ENCODE measurements at places on chromosomes 2 and 18. TPM values are rescaled to one million over a fixed set of nuclear protein-coding genes. Genes with fewer than 3 reads are reported as not detected.

DNA sequence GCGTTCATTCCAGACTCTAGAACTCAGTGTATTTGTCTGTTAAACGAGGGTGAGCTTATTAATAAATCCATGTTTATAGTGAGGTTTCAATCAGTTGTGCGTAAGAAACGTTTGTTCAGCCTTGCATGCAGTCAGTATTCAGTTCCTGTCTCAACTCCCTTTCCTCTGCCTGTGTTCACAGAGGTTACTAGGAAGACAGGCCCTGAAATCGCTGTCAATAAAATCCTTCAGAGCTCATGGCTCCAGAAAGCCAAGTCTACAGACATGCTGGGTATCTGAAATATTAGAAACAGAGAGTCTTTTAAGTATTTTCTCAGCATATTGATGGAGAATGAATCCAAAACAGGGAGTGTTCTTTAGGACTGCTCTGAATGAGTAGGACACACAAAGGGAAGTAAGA is 75.4 kb downstream of the KLF7 start:
- DNase-seq, result no peak

DNA sequence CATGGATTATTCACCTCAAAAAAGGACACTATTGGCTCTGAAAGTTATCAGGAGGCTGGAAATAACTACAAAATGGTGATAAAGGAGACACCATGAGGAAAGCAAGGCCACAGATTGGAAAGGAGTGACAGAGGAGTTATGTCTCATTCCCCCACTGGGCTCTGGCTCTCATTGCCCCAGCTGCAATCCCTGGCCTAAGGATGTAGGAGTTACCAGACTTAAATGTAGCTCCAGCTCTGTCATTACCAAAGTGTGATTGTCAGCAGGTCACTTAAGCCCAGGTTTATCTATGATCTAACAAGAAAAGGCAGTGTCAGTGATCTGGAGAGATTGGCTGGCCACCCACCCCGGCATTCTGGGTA is 1228.2 kb upstream of the DDX18 start:
- DNase-seq, result no peak

DNA sequence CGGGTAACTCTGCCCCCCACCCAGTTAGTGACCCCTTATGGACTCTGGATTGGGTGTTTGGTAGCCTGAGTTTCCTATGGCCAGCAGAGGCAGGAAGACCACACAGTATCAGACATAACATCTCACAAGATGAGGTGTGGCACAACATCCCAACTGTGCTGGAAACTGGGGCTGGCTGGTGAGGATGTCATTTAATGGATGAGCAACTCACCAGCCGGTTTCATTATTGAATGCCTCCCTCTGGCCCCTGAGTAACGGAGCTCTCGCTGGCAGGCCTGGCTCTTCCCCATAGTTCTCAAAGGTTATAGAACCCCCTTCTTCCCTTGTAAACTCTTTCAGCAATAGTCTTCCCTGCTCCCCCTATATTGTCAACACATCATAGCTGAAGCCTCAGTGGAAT is 195.0 kb downstream of the BCL11A start:
- DNase-seq, result peak; percentile 37

GRCh38 chr18:48202006-48202348 is 207.2 kb downstream of the ZBTB7C start:
- DNase-seq, result no peak

- no peak for DNase-seq
Measured at GRCh38 chr2:147549054-147549453, 295.8 kb upstream of the ACVR2A start.

GRCh38 chr18:76712511-76713140 is 109.7 kb upstream of the ZNF236 start:
- DNase-seq, result no peak

- DNase-seq, result no peak
Measured at GRCh38 chr2:197950006-197950405, 145.6 kb downstream of the PLCL1 start.

DNA sequence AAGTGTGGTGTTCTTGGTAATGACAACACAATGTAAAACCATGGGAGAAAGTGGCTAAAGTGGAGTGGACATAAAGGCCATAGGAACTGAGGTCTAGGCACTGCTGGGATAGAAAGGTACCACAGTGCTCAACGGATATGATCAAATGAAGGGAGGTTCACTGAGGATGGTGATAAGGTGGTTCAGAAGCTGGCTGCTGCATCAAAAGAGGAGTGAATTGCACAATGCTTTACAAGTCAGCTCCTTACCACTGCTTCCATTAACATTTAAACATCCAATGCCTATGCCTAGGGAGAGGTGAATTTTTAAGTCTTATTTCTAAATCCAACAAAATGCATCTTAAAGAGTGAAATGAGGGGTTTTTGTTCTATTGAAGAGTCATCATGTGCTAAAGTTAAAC is 100.1 kb upstream of the ITGB6 start:
- DNase-seq, result no peak

DNA sequence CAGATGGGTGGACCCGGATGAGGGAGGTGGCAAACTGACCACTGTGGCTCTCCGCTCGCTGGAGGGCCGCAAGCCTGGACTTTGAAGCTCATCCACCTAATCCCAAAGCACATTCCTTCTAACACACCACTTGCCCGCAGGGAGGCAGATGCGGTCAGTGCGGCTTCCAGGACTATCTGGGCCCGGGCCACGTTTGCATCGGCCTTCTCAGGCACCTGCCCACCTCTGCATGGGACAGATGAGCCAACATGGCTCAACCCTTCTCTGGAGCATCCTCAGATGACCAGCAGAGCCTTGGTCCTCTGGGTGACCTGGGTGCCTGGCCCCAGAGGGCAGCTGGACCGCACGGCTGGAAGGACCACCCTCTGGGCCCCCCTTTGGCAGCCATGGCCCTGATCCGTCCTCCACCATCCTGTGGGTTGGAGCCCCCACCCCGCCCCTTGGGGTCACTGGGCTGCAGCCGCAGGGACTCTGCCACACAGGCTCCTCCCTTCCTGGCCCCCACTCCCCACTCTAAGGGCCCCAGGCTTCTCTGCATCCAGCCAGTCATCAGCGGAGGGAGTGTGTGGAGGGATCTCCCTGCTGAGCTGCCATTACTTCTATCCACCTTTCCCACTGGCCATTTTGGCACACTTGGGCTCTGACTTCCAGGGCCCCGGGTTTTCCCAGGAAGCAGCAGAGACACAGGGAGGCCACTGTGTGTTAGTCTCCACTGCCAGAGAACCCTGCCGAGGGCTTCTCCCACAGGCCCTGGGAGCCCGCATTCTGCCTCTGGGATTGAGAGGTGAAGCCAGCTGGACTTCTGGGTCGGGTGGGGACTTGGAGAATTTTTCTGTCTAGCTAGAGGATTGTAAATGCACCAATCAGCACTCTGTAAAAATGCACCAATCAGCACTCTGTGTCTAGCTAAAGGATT is 12.3 kb downstream of the HDAC4 start:
- DNase-seq, result no peak

GRCh38 chr2:136653861-136654260 is 111.5 kb upstream of the THSD7B start:
- no peak for DNase-seq

GRCh38 chr2:189291460-189291859 is 111.9 kb upstream of the COL5A2 start:
- no peak for DNase-seq

DNA sequence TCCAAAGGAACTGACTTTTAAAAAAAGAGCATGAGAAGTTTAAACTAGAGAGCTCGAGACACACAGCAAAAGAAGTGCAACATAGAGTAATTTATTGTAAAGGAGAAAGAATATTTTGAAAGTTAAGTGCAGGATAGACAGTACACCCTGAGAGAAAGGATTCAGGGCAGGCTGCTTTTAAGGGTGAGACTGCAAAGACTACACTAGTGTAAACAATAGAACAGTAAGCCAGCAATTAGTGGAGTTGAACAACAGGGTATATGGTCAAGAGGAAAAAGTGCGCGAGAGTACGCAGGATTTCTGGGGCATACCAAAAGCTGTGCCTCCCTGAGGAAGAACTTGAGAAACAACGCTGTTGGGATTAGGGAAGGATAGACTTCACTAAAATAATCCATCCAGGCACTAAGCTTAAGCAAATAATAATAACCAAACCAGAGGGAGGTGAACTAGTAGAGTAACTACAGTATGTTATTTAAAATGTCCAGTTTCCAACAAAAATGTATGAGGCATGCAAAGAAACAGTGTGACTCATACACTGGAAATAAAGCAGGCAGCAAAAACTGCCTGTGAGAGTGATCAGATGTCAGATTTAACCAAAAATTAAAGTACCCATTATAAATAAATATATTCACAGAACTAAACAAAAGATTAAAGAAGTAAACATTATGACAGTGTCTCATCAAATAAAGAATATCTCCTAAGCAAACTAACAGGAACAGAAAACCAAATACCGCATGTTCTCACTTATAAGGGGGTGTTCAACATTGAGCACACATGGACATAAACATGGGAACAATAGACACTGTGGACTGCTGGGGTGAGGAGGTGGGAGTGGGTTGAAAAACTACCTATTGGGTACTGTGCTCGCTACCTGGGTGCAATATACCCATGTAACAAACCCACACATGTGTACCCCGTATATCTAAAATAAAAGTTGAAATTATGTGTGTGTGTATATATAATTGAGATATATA is 40.5 kb upstream of the EMILIN2 start:
- DNase-seq, result no peak

DNA sequence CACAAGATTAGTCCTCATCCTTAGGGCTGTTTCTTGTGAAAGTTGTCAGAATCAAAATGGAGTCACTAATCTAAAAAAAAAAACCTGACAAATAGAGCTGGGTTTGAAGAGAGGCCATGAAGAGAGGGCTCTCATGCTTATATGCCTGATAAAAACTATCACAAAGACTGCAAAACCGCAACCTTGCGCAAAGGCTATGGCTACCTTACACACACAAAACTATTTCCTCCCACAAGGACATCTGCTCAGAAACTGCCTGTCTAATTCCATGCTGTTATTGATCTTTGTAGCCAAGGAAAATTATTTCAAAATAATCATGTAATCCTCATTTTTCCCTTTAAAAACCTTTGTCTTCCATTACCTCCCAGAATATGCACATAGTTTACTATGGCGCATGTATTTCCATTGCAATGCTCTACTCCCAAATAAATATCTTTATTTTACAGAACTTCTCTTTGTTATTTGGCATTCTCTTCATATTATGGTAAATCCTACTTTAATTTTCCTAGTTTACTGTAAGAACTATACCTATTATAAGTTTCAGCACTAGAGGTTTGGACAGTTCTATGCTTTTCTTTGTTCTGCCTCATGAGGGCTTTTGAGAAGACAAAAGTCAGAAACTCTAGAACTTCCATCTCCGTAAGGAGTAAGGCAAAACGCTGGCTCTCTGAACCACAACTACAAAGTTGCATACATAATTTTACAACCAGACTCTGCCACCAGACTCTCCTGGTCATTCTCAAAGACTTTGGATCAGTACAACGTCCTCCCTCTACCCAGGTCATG is 9.6 kb upstream of the DPYSL5 start:
- DNase-seq, result no peak

DNA sequence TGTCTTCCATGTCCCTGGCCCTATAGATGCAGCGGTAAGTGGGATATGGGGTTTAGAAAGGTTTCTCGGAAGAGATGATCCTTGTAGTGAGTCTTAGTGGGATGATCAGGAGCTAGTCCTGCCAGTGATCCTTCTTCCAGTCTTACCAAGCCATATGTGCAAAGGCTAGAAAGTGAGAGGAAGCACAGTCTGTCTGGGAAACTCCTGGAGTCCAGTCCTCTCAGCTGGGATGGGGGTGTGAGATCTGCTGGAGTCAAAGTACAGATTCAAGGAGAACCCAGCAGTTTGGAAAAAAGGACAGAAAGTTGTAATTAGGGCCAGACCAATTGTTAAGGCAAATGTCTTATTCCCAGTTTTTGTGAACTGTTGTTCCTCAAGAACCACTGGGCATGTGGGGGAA is 83.3 kb downstream of the LIMS1 start:
- no peak for DNase-seq

DNA sequence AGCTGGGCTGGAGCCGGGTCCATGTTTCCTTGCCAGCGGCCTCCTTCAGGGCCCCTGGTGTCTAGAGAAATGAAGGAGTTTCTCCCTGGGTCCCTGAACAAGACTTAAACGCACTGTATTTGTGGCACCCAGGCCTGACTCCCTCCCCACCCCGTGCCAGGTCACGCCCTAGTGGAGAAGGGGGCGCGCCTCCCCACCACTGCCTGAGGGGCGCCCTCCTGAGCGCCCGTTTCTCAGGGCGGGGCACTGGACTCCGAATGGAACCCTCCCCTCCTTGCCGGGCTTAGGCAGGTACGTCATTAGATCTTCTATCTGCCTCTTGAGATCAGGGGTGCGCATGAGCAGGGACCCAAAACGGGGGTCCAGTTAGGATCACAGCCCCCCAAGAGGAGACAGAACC is 16.3 kb downstream of the ODC1 start:
- no peak for DNase-seq

DNA sequence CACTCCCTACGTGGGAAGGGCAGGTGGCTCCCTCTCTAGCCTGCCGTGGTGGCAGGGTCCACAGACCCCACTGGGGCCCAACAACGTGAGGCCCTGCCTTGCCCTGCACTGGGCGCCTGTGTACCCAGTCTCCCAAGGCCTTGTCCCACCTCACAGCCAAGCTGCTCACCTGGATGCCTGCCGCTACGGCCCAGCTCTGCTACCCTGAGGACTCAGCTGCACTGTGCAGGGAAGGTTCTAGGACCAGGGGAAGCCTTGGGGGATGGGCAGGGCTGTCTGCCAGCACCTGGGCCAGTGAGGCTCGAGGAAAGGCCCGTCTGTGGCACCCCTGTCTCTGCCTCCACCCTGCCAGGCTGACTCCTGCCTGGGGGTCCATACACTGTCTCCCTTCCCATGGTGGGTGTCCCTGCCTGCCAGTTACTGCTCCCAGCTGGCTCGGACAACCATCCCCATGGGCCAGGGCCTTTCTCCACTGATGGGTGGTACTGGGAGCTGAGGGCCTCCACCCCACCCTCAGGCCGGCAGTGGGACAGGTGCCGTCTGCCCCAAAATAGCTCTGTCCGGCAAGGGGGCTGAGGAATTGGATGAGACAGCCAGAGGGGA is 33.2 kb downstream of the HS6ST1 start:
- no peak for DNase-seq

- DNase-seq, result no peak
Measured at GRCh38 chr2:55490554-55490953, 29.0 kb upstream of the CFAP36 start.

GRCh38 chr2:221571551-221572218 is 419 bp downstream of the EPHA4 start:
- DNase-seq, result peak; percentile 64

DNA sequence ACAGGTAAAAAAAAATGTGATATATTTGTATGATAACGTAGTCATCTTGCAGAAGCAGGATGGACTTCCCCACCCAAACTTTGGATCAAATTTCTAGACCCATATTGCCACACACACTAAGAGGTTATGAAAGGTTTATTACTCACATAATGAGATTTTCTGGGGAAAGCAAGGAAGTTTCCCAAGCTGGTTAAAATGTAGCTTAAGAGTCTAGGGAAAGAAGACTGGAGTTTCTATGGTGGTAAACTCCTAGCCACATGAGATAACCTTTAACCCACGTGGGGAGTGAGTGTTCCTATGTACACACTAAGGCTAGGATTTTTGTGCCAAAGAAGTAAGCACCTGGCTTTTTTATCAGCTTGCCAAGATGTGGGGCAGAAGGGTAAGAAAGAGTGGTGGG is 335.7 kb upstream of the UBE2E3 start:
- DNase-seq, result no peak

- DNase-seq, result peak; percentile 58
Measured at GRCh38 chr2:239910851-239911640, 114.1 kb downstream of the NDUFA10 start.

RAB17 gene
- total RNA-seq, result not detected

TXNDC2 gene
- 0.73 TPM for total RNA-seq

SKOR2 gene
- total RNA-seq, result not detected

LYPD6 gene
- total RNA-seq, result not detected

HYCC2 gene
- total RNA-seq, result 30.1 TPM

FMNL2 gene
- total RNA-seq, result 8.4 TPM

PAX8 gene
- total RNA-seq, result 0.64 TPM

All from B cell (primary cell).